ENCODE measurements at places on chromosomes 6 and 20.

- DNase-seq: no peak
These were observed 1.1 kb upstream of the LCA5 start for GRCh38 chr6:79538106-79538971.

- DNase-seq: no peak
These were observed 8.8 kb downstream of the CARMIL1 start for GRCh38 chr6:25287941-25288340.

DNA sequence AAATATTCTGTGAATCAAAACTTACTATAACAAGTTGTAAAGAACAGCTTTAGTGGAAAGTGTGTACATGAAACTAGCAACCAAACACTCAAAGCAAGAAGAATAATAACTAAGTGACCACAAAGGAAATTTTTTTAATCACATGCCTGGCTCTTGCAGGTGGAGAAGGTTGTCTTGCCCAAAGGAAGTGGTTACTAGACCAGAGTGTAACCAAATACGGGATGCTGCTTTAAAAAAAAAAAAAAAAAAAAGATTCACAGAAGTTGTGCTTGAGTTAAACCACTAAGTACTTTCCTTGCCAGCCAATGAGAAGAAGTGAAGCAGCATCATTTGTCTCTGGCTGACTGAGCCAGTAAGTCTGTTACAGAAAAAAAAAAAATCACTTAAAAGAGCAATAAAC lies 19.1 kb upstream of the HLA-DQB1 start:
- DNase-seq: peak; percentile 87

DNA sequence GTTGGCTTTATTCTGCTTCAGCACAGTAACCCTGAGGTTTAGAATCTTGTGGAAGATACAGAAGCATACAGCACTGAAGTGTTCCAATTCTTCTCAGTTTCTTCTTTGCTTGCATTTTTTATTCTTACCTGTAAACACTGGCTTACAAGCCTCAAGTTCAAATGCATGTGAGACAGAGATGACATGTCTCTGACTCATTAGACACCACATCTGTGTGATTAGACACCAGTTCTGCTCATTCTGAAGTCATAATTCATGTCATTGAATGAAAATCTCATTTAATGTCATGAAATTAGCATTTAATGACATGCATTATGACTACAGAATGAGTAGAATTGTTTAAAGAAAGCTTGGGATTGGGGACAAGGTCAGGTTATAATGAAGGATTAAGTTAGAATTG lies 5.8 kb downstream of the GZF1 start:
- no peak for DNase-seq

DNA sequence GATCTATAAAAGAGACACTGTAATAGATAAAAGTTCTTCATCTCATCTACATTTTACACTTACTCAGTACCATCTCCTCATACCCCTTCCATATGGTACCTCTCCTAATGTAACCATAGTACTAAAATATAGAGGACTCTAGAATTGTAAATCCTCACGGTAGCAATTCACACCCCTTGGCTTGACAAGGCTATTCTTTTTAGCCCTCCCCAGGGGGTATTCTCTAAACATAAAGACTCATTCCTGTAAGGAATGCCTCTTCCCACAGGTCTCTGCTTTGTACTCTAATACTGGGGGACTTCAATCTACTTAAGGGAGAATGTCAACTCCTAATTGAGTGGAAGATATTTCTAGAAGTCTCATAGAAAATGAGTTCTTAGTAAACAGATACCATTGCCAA lies 85.9 kb downstream of the VIP start:
- no peak for DNase-seq

- peak; percentile 83 for DNase-seq
These were observed 61.4 kb downstream of the GPR6 start for GRCh38 chr6:110039364-110039980.
